ENCODE measurements at places on chromosomes 7 and 10. TPM values are rescaled to one million over a fixed set of nuclear protein-coding genes. Genes with fewer than 3 reads are reported as not detected.

The PLXNA4 gene
- total RNA-seq: 0.79 TPM

The GCK gene
- total RNA-seq: not detected

The SUN3 gene
- total RNA-seq: not detected

The R3HCC1L gene
- 13.9 TPM for total RNA-seq

The DNAJB6 gene
- 142 TPM for total RNA-seq

The TFR2 gene
- total RNA-seq: 2.6 TPM

The TEX36 gene
- not detected for total RNA-seq

The ST8SIA6 gene
- total RNA-seq: not detected

The HOXA10 gene
- total RNA-seq: 7.7 TPM

The C10orf62 gene
- total RNA-seq: not detected

The AQP1 gene
- total RNA-seq: 0.67 TPM

The PALD1 gene
- 6.7 TPM for total RNA-seq

The EEPD1 gene
- 56.9 TPM for total RNA-seq

The EBLN1 gene
- not detected for total RNA-seq

The SMARCD3 gene
- total RNA-seq: 11.6 TPM

The CH25H gene
- 0.36 TPM for total RNA-seq

The ZCWPW1 gene
- total RNA-seq: 1.5 TPM

The GJD4 gene
- 0.08 TPM for total RNA-seq

The COL28A1 gene
- total RNA-seq: 0.98 TPM

The CASTOR2 gene
- total RNA-seq: 3.9 TPM

The BHLHA15 gene
- total RNA-seq: 0.71 TPM

The TRIL gene
- total RNA-seq: not detected

The CYP17A1 gene
- not detected for total RNA-seq

The LFNG gene
- total RNA-seq: 9.1 TPM

The LRRN3 gene
- total RNA-seq: 0.04 TPM

The MKX gene
- total RNA-seq: not detected

The GLI3 gene
- total RNA-seq: 0.24 TPM

The FBXO24 gene
- 0.24 TPM for total RNA-seq

The TCERG1L gene
- not detected for total RNA-seq

The AKR1D1 gene
- not detected for total RNA-seq

The NEBL gene
- 7.1 TPM for total RNA-seq

The ZNF37A gene
- total RNA-seq: 6.0 TPM

The GATA3 gene
- total RNA-seq: 6.4 TPM

The GHITM gene
- 199 TPM for total RNA-seq

The GSTO2 gene
- total RNA-seq: 1.3 TPM

The PTPN20 gene
- 3.9 TPM for total RNA-seq

All from A549 treated with Mapracorat at 1 μM for 4 hours (cell line).